ENCODE measurements at places on chromosomes 12 and 14.
A peak's percentile ranks its signal among the peaks of the same experiment; 100 is the strongest.

- DNase-seq: no peak
Measured at GRCh38 chr12:9449181-9449580, 158.5 kb downstream of the KLRB1 start.

DNA sequence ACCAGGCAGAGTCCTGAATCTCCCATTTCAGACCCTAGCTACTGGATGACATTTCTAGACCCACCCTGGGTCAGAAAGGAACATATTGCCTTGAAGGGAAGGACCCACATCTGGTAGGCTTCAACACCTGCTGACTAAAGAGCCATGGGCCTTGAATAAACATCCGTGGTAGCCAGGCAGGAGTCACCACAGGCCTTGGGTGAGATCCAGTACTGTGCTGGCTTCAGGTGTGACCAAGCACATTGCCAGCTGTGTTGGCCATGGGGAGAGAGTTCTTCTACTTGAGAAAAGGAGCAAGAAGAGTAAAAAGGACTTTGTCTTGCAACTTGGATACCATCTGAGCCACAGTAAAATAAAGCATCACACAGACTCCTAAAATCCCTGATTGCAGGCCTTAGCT, 332.6 kb downstream of the SLC16A7 start:
- no peak for DNase-seq

- DNase-seq: no peak
Measured at GRCh38 chr14:57785058-57785457, 80.8 kb downstream of the SLC35F4 start.

- DNase-seq: no peak
Measured at GRCh38 chr14:95959317-95959716, 79.8 kb upstream of the C14orf132 start.

- DNase-seq: no peak
Measured at GRCh38 chr14:85702997-85703396, 173.1 kb downstream of the FLRT2 start.

GRCh38 chr14:59020382-59020781, 168.1 kb upstream of the DAAM1 start:
- DNase-seq: no peak

GRCh38 chr12:52125476-52125900, 46.0 kb downstream of the SMIM41 start:
- no peak for DNase-seq

- DNase-seq: no peak
Measured at GRCh38 chr12:5305425-5305824, 126.5 kb upstream of the NTF3 start.

DNA sequence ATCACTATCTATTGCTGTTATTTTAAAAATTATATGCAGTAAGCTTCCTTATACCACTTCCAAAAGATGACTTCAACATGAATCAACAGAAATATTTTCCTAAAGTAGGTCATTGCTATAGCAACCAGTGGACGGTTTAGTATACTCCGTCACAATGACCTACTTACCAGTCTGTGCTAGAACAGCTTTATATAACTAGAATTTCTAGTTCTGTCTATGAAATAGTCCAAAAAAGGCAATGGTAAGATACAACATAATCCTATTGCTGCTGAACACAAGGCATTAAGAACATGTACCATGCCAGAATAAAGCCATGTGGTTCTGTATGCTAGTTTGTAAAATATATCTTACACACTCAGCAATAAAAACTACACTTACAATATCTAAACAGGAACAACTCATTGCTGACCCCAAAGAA, 40.7 kb upstream of the MTERF2 start:
- DNase-seq: peak; percentile 73

- DNase-seq: no peak
Measured at GRCh38 chr12:91836264-91836663, 309.4 kb downstream of the BTG1 start.

DNA sequence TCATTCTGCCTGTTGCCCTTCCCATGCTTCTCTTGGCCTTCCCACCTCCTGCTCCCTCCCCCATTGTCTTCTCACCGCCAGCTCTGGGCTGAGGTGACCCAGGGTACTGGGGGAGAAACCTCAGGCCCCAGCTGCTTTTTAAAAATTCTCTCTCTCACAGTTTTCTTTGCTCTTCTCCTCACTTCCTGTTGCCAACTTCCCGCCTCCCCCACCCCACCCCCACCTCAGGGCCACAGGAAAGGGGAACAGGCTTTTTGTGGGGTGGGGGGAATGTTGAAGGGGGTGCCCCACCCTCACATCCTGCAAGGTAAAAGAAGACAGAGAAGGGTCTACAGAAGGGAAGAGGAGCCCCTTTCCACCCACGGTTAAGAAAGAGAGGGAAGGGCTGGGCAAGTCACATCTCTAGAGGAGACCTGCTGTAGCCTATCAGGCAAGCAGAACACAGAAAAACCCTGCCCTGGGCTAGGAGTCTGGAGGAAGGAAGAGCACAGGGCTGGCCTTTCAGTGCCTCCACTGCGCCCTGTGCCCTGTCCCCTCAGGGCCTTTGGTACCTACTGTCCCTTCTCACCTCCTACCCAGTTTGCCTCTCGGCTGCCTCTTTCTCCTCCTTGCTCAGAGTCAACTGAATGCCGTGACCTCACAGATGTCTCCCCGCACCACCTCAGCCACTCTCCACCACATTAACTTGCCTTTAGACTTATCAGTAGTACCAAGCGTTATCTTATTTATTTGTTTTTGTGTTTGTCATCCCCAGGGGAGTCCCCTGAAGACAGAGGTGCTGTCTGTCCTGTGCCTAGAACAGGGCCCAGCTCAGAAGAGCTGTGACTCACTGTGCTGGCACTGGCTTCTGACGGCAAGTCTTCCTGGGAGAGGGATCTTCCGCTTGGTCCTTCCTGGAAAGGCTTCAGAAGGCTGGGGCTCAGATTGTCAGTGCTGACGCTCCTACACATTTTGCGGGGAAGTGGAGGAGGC, 1.7 kb downstream of the ARHGAP9 start:
- no peak for DNase-seq

DNA sequence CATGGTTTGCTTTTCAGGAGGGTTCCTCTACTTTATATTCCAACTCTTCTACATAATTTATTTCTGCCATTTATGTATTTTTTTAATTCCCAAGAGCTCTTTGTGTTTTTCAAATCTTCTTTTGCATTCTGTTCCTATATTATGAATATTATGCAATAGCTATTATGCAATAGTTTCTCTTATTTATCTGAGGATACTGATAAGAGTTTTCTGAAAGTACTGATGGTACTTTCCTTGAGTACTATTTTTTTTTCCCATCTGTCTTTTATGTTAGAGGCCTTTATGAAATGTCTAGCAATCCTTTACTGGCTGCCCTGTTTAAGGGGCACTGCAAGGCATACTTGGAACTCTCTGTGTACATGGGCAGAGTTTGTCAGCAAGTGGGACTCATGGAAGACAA, 93.4 kb downstream of the SLC41A2 start:
- no peak for DNase-seq

GRCh38 chr12:43066471-43066870, 476.9 kb upstream of the PRICKLE1 start:
- no peak for DNase-seq

DNA sequence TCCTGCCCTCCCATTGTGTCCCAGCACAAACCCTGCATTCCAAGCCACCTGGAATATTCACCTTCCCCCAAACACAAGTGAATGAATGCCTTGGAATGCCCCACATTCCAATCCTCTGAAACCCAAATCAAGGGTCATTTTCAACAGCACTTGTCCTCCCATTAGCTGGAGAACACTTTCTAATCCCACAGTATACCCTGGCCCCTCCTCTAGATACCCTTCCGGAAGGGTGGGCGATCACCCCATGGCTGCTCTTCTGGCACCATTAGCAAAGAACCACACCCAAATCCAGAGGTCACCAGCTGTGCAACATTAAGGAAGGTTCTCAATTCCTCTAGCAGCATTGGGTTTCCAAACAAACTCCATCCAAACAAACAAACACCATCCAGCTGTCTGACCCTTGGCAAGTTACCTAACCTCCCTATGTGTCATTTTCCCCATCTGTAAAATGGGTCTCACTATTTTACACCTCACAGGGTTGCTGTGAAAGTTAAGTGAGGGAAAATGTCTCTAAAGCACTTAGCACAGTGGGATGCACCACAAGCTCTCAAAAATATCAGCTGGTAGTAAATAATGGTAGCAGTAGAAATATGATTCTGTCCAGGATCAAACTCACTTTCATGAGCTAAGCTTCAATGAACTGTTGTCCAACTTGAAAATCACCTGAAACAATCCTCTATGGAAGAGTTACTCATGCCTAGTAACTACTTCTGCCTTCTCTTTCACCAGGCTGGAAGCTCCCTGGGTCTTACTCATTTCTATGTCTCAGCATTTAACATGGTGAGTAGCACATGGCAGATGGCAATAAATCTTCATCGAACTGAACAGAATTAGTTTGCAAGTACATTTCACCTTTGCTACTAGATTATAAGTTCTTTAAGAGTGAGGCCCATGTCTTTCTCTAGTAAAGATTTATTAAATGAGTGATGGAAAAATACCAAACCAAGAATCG, 5.3 kb downstream of the NUAK1 start:
- no peak for DNase-seq

DNA sequence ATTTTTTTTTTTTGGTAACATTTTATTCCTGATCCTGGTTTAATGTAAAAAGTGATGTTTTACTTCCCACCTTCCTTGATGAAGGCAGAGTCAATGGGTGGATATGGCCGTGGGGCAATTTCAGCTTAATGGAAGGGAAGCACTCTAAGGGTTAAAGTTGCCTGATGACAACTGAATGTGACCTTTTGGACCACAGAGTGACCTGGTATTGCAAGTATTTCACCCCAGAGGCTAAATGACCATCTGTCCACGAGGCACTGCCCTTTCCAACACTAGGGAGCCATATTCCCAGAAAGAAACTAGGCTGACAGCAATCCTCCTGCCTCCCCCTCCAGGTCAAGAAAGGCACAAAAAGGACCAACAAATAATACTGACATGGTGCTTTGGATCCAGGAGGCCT, 4.8 kb downstream of the CCDC177 start:
- no peak for DNase-seq

Measured in AG09319 (cell line).